Nephron progenitor cell (in vitro differentiated cells): ENCODE measurements at places on chromosomes 6 and 20.
A peak's percentile ranks its signal among the peaks of the same experiment; 100 is the strongest.

DNA sequence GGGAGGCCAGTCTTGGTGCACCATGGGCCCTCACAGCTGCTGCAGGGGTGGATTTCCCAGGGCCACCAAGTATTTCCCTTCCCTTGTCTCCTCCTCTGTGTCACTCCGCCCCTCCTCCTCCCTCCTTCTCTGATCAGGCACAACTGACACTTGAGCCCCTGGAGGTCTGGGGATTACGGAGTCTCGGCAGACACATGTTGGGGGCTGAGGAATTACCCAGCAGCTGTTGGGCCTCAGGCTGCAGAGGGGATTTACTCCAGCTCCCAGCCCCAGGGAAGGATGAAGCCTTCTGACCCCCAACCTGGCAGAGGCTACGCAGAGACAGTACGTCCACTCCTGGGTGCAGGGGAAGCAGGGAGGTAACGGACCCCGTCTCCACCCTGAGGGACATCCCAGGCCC, 420.5 kb upstream of the SULF2 start:
- peak; percentile 60 for DNase-seq

DNA sequence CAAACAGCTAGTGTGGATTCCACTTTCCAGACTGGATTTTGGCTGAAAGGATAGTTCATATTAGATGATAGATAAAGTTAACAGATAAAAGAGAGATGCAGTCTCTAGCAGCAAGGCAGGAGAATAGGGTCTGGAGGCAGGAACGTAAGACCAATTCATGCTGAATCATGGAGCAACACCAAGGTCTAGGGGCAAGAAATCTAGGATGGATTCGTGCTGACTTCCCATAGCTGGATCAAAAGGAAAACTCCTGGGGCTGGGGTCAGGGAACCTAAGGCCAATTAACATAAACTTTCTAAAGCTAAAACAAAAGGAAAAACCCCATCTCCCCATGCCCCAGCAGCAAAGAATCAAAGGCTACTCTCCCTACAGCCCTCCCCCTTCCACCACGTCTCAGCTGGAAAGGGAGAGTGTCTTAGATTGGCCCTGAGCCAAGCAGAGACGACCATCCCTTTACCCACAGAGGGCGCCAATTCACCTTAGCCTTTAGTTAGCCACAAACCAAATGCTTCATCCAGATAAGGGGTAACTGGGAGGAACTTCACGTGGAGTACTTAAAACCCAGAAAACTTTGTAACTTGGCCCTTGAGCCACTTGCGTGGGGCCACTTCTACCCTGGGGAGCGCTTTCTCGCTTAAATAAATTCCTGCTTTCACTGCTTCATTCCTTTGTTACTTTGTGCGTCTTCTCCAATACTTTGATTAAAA, 7.6 kb downstream of the TREM1 start:
- peak; percentile 62 for DNase-seq

DNA sequence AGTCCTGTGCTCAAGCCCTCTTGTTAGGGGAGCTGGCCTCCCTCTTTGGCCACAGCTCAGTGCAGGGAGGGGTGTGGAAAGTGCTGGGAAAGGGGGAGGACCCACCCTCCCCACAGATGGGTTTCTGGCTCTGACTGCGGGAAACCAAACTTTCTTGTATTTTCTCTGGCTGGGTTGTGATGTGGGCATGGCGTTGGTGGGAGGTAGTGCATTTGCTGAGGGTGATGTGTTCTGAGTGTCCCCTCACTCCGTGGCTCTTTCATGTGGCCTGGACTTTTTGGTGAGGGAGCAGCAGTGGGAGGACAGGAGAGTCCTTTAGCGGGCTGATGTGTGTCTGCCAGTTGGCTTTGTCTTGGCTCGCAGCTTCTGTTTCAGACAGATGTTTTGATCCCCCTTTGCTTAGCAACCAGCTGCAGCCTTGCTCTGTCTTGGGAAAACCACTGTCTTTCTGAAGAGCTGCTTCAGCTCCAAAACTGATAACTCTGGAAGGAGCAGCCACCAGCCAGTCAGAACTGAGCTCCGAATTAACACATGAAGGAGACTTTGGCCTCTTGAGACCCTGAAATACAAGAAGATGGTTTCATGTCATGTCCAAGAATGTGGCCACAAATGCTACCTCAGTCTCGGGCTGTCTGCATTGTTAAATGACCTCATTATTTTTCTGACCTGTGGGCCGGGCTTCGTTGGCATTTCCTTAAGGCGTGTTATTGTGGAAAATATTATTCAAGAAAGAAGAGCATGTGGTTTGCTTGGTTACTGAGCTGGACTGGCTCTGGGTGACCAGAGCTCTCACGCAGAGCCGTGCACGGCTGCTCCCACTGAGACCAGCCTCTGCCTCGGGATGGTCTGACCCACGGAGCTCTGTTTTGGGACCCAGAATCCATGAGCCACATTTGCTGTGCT, 21.5 kb downstream of the SYNJ2 start:
- no peak for DNase-seq

DNA sequence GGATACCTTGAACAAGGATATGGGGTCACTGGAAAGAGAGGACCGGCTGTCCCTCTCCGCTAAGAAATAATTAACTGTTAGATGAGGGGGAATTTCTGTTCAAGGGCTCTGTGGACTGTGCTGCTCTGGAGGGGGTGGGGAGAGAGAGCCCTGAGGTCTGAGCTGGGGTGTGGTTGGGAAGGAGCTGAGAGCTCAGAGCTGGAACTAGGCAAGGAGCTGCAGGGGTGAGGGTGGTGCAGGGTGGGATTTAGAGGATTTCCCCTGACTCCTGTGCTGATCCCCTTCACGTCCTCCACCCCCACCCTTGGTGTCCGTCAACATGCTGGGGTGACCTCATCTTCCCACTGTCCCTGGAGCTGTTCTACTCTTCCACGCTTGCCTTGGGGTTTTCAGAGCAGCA, 52.5 kb downstream of the HLA-A start:
- DNase-seq, result no peak

DNA sequence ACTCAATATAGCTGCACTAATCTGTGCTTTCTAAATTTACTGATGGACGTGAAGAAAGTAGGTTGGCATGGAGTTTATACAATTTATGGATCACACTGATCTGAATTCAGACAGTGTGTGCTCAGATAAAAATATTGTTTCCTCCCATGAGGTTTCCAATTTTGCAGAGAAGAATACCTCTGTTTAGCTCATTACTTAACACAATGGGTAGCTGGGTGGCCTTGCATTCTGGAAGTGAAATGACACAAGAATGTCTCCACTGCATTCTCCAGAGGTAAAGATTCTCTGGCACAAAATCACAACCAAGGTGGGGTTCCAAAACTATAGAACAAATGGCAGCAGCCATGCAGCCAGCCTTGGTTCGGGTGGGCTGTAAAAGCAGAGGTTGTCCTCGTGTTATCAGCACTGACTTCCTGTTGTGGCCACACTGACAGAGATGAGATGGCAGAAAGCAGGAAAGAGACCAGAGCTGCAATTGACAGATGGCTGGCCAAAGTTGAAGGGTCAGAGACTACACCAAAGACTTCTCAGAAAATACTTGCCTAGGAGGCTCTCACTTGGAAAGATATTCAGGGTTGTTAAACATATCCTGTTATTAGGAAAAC, 50.2 kb downstream of the HDAC2 start:
- DNase-seq, result no peak

DNA sequence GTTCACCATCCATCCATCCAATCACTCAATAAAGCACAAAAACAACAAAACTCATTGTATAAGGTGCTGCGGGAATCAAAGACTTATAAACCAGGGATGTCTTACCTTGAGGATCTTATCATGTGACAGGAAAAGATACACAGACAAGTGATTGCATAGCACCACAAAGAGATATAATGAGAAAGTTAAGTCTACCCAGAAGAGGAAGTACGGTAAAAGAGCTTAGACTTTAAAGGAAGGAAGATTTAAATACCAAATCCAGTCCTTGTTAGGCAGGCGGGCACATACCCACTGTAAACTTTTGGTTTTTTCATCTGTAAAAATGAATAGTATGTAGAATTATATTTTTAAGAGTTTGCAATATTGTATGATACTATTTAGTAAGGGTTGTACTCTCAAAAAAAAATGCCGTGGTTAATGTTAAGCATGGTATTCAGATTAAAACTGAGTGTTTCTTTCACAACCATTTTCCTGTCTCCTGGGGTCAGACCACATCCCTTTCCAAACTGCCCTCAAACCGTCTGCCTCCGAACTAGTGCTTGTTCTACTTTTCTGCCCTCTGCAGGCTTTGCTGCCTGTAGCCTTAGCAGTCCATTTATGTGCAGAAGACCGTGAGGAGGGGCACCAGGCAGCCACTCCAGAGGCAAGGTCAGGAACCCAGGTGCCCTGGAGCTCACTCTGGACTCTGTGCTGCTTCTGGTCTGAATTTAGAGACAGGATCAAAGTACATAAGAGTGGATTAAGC, 179.5 kb upstream of the SYNDIG1 start:
- DNase-seq, result no peak
